Activated T-helper 1 cell treated with anti-CD3 and anti-CD28 coated beads, Interleukin-12 subunit alpha, Interleukin-12 subunit beta, Interleukin-2, Interleukin-4 antibody, amounts not matched to agents 30 ng/mL and 10 ng/mL and 1 ng/mL, durations not matched to agents 14 hours and 24 hours and 36 hours (primary cell): ENCODE measurements at places on chromosomes 7 and 10. TPM values are rescaled to one million over a fixed set of nuclear protein-coding genes. Genes with fewer than 3 reads are reported as not detected.

SPDYE1 gene
- total RNA-seq, result not detected in 2 replicates

COBL gene
- not detected in 2 replicates for total RNA-seq

VSTM2A gene
- not detected in 2 replicates for total RNA-seq

FGFBP3 gene
- 2.5 TPM in 2 replicates for total RNA-seq

PDZD7 gene
- 0.47 and 0.54 TPM in 2 replicates for total RNA-seq

GNAT3 gene
- total RNA-seq, result not detected in 2 replicates

VAX1 gene
- total RNA-seq, result not detected in 2 replicates

H2BK1 gene
- total RNA-seq, result not detected in 2 replicates

CFAP43 gene
- not detected in 2 replicates for total RNA-seq

ATP5F1C gene
- total RNA-seq, result 316 and 329 TPM in 2 replicates

GJC3 gene
- 0.18 and 0.24 TPM in 2 replicates for total RNA-seq

PRXL2A gene
- total RNA-seq, result 11.9 and 13.2 TPM in 2 replicates

GRM3 gene
- total RNA-seq, result not detected in 2 replicates

VPS37D gene
- total RNA-seq, result 0.18 and 0.34 TPM in 2 replicates

TRIM8 gene
- total RNA-seq, result 108 and 111 TPM in 2 replicates

C7orf33 gene
- total RNA-seq, result not detected in 2 replicates

PNLIP gene
- not detected in 2 replicates for total RNA-seq

EFCAB10 gene
- total RNA-seq, result not detected in 2 replicates

FOXI2 gene
- total RNA-seq, result not detected in 2 replicates

ANKRD2 gene
- not detected in 2 replicates for total RNA-seq

EVX1 gene
- total RNA-seq, result not detected in 2 replicates

CALHM1 gene
- total RNA-seq, result not detected in 2 replicates

TSPAN15 gene
- 1.6 and 2.7 TPM in 2 replicates for total RNA-seq

SLC26A5 gene
- not detected in 2 replicates for total RNA-seq

TMEM196 gene
- total RNA-seq, result not detected in 2 replicates

MCM10 gene
- total RNA-seq, result 104 and 106 TPM in 2 replicates

RABGEF1 gene
- total RNA-seq, result 26.7 and 27.8 TPM in 2 replicates

CRYGN gene
- total RNA-seq, result 0.22 TPM in 1 of 2 replicates, not detected in the other

IL6 gene
- 0.32 and 0.54 TPM in 2 replicates for total RNA-seq

WASL gene
- 7.3 and 7.5 TPM in 2 replicates for total RNA-seq

TSPAN33 gene
- total RNA-seq, result 9.5 and 9.8 TPM in 2 replicates

PROSER2 gene
- 0.29 and 0.39 TPM in 2 replicates for total RNA-seq

TRIL gene
- total RNA-seq, result 0.39 and 0.41 TPM in 2 replicates

RADIL gene
- total RNA-seq, result 0.24 and 0.26 TPM in 2 replicates

OR2A5 gene
- not detected in 2 replicates for total RNA-seq

PRKCQ gene
- 45.9 and 50.4 TPM in 2 replicates for total RNA-seq

OLAH gene
- 0.44 and 0.88 TPM in 2 replicates for total RNA-seq

GDF10 gene
- 0.27 and 0.34 TPM in 2 replicates for total RNA-seq

ATOH7 gene
- total RNA-seq, result not detected in 2 replicates

CYP2C9 gene
- total RNA-seq, result not detected in 2 replicates

KLF14 gene
- not detected in 2 replicates for total RNA-seq

CREB5 gene
- total RNA-seq, result not detected in 2 replicates

COL28A1 gene
- total RNA-seq, result not detected in 2 replicates

HOXA7 gene
- total RNA-seq, result not detected in 2 replicates

PAPOLB gene
- not detected in 2 replicates for total RNA-seq

DYDC2 gene
- not detected in 2 replicates for total RNA-seq

CFAP70 gene
- total RNA-seq, result 0.26 and 0.34 TPM in 2 replicates
